ENCODE measurements at places on chromosomes 16 and 17.

DNA sequence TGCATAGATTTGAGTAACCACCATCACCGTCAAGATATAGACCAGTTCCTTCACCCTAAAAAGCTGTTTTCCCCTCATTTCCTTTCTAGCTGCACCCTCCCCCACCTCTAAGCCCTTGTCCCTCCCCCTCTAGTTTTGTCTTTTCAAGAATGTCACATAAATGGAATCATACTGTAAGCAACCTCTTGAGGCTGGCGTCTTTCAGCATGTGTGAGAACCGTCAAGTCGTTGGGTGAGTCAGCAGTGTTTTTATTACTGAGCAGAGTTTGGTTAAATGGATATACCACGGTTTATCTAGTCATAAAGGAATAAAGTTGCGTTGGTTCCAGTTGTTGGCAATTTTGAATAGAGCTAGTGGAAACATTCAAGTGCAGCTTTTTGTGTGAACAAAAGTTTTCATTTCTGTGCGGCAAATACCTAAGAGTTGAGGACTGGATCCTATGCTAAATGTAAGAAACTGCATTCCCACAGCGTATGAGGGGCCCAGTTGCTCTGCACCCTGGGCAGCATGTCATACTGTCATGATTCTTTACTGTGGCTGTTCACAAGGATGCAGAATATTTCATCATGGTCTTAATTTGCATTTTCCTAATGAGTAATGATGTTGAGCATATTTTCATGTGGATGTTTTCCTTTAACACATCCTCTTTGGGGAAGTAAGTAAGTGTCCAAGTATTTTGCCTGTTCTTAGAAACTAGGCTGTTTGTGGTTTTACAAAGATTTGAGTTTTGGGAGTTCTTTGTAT is 264.3 kb downstream of the CPPED1 start:
- no peak for DNase-seq

DNA sequence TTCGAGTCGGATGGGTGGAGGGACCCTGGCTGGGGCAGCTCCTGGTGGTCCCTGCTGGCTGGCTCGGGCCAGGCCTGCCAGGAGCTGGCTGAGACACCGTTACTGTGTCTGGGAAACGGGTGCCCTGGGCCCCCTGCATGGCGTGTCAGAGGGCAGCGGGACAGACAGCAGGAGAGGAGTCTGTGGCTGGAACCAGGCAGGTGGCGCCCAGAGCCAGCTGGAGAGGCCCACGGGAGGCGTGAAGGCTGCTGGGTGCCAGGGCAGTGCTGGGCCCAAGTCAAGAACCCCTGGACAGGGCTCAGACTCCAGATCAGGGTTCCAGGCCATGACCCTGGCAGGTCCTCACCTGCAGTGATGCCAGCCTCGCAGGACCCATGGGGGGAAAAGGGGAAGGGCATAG is 16.6 kb downstream of the SOX8 start:
- no peak for DNase-seq

DNA sequence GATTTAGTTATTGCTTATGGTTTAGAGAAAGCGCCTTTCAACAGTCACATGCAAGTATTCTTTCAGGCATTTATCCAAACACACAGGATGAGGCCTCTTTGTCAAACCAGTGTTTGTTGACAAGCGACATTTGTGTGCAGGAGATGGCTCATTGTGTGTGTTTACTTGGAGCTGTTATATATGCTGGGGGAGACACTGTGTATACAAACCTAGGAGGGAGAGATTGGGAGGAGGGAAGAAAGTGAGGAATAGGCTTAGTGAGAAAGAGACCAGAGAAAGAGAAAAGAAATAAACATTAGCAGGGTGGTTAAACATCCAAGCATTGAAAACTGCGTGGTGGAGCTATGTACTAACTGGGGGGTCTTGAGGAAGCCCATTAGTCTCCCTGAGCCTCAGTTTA is 437.6 kb downstream of the MAF start:
- no peak for DNase-seq

GRCh38 chr17:50986989-50987660 is 121.0 kb upstream of the TOB1 start:
- no peak for DNase-seq

- no peak for DNase-seq
These were observed 66.2 kb upstream of the CACNG3 start for GRCh38 chr16:24189941-24190340.

- no peak for DNase-seq
These were observed 530 bp upstream of the ZDHHC7 start for GRCh38 chr16:85011846-85012284.

DNA sequence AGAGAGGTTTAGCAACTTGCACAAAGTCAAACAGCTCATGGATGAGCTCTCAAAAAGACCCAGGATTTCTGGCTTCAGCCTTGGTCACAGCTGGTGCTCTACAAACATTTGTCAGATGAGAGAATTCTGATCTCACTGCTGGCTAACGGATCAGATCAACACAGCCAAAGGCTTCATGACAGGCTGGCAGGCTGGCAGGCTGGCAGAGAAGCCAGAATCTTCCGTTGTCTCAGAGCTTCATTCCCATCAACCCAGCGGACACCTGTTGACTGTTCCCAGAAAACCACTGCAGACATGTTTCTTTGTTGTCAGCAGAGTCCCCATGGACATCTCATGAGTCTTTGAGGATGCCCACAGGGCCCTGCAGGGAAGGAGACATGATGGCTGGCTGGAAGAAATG is 303.8 kb upstream of the ASIC2 start:
- no peak for DNase-seq

DNA sequence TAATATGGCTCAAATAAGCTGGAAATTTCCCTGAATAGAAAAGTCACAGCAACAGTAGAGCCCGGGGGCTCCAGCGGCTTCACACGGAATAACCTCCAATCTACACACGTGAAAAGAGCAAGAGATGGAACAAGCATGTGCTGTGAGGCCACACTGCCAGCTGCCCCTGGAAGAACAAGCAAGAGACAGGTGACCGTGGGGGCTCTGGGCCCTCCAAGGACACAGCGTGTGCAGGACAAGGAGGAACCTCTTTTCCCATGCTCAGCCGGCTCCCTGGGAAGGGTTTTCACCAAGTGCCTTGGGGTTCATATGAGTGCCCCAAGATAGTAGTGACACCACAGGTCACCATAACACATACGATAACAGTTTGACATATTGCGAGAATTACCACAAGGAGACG is 110.2 kb upstream of the ZNF750 start:
- no peak for DNase-seq

DNA sequence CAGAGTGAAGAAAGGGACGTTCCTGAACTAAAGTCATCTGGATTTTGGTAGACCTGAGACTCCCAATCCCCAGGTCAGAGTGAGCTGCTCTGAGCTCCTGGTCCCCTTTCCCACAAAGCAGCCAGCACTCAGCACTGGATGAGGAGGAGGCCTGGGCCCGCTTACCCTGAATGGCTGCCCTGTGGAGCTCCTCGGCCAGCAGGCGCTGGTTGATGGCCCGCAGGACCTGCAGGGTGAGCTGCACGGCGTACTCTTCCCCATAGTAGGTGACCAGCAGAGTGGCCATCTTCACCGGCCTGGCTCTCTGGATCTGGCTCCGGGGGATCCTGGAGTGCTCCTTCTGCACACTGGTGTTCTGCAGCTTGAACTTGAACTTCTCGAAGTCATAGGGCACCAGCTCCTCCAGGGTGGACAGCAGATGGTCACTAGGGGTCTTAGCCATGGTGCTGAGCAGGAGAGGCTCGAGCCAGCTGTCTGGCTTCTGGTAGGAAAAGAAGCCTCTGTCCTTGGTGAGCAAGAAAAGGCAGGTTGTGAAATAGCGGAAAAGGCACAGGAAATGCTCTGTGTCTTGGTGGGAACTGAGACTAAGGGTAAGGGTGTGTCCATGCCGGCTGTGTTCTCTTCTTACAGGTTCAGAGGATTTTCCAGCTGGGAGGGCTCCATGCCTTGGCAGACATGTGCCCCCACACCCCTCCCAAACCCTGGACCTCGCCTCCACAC is at the start of gene MEFV:
Gene MEFV, minus strand, starts transcription at position 488 of the 720 bp plus-strand sequence. Its CDS starts 46 bp downstream, at position 442.
- no peak for DNase-seq

DNA sequence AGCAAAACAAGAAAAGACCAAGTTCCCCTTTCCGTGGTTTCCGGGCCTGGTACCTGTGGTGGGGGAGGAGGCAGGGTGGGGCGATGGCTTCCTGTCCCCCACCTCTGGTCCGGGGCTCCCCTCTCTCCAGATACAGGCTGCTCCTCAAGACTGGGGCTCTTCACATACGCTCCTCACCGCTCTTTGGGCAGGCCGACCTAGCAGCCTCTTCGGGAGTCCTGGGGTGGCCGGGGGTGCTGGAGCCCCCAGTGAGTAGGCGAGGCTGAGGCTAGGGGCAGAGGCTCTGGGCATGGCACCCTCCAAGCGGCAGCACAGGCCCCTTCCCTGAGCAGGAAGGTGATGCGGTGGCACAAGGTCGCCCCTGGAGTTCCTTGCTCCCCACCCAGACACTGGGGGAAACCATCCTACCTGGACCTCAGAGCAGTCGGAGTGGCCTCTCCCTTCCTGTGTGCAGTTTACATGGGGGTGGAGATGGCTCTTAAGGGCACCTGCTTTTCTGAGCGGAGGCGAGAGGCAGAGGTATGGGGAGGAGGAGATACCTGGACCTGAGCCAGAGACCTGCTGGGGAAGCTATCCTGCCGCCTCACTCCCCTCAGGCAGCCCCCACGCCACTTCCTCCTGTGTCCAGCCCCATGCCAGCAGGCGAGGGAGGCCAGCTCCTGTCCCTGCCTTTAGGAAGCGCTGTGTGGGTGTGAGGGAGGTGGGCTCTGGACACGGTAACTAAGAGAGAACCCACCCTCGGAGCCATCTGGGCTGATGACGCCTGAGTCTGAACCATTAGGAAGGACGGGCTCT is 891 bp downstream of the CORO1A start:
- peak; percentile 15 for DNase-seq

DNA sequence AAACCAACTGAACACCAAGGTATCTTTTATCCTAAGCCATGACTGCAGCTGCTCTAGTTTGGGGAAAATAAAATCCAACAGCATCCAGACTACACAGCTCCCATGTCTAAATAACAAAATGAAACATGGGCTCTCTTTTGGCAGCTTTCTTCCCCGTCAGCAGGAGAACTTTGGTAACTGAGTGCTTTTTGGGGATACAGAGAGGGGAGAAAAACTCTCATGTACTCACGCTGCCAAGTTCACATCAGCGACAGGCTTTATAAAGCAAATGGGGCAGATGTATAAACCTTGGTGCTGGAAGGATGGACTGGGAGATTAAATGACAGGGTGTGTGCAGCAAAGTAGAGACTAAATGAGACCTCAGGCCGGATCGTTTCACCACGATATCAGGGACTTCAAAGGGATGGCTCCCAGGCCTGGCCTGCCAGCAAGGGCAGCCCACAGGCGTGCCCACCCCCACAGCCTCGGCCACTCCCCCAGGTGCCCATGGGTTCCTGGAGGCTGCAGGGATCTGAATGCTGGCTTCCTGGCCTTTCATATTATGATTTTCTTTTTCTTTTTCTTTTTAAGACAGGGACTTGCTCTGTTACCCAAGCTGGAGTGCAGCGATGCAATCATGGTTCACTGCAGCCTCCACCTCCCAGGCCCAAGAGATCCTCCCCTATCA is 174.6 kb downstream of the ZNF423 start:
- DNase-seq: no peak

DNA sequence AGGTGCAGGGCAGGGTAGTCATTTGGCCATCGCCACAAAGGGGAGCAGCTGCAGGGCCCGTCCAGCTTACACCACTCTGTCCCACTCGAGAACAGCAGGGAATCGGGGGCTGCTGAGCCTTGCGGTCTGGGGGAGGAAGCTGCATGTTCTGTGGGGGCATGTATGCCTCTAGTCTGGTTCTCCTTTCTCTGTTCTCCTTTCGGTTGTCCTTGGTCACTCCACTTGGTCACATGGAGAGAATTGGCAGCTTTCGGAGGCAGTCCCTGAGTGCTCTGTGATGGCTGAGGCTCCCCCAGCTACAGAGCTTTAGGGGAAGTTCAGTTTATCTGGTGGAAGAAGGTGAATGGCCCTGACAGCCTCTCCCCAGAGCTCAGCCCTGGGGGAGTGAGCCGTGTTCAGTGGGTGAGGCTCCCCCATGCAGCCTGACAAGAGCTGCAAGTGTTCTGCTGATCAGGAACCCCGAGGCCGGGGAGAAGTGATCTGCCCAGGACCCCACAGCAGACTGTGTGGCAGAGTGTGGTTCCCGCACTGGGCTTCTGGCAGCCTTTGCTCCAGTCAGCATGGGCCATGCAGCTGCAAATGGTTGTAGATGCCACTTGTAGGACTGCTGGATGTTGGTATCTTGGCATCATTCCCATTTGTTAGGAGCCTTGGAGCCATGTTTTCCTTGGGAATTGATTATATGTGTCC is 22.3 kb upstream of the SMPD3 start:
- no peak for DNase-seq

DNA sequence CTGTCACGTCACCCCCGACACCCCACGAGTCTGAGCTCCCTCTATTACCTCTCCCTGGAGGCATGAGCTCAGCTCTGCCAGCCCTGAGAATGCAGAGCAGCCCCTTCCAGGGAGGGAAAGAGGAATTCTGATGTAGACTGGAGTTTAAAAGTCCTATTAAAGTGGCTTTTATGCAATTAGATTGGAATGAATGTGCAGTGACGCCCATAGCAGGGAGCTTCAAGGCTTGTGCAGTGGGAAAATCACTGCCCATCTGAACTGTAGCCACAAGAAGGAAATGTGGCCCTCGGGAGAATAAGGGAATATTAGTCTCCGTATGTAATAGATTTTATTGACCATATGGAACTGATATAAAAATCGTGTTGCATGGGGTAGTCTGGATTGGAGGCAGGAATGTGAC is 66.9 kb downstream of the ZNF423 start:
- DNase-seq: no peak

- DNase-seq: no peak
These were observed at the start of gene SMURF2 for GRCh38 chr17:64661976-64662773. TSS of gene SMURF2 (minus strand) at chr17:64662307. CDS start at chr17:64661880, 427 bp downstream.

GRCh38 chr17:53012364-53012763 is 810.4 kb upstream of the KIF2B start:
- DNase-seq: no peak

DNA sequence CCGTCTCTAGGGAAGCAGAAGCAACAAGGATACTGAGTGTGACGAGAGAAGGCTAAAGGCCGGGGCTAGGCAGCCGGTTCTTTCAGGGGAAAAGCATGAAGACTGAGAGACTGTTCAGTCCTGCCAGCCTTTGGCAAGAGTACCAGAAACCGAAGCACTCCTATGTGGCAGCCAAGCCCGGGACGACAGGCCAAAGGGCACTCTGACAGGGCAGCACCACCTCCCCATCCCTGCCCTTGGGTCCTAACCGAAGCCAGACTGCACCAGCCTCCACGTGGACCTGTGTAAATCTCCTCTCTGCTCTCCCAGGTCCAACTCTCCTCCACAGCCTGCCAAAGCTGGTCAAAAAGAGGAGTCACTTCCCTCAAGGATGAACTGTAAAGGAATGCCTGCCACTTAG is 23.5 kb upstream of the ALOX15 start:
- DNase-seq: no peak

DNA sequence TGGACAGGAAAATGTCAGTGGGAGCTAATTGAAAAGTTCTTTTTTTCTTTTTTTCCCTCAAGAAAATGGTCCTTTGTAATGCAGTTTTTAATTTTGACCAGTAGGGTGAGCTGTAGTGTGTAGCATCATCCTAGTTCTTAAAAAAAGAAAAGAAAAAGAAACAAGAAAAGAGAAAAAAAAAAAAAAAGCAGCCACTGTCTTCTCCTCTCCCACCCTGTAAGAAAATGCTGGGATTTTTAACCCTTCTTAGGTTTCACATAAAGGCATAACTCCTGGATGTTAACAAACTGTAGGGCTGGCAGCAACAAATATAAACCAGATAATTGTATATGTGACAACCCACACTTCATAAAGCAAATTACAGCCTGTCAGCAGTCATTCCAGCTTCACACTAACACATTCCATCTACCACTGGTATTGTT is 78.1 kb downstream of the SKAP1 start:
- peak; percentile 45 for DNase-seq

GRCh38 chr16:66682271-66682670 is 14.3 kb downstream of the CMTM4 start:
- no peak for DNase-seq

GRCh38 chr17:76562734-76563148 is 22.9 kb downstream of the PRCD start:
- no peak for DNase-seq

Measured in NCI-H1417 treated with DMSO at 0.1 percent for 48 hours (cell line).